ENCODE measurements at places on chromosomes 12 and 14.

DNA sequence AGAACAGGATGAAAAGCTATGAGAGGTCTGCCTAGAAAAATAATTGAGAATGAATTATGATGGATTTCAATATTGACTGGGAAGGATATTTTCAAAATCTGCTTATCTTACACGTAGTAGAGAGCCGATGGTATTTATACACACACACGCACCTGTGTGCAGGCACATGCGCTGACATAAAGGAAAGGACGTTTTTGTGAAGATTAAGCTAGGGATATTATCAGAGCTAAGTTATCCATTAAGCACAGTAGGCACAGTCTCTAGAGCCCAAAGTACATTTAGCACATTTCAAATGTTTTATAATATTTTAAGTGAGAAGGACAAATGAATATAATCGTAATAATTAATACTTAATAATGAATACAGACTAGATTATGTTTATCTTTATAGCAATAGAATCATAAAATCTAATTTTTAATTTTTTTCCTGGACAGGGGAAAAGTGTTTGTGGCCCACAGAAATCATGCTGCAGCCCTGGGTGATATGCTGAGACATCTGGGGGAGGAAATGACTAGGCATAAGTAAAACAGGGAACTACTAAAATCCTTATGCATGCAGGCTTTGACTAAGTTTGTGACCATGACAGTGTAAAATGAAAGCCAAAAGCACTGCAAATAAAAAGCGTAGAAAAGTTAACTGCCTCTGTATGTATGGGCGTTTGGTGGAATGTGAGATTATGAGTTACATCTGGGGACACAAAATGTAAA is 146.1 kb downstream of the KITLG start:
- peak; percentile 46 for DNase-seq

GRCh38 chr14:55416866-55417265 is 5.2 kb upstream of the ATG14 start:
- DNase-seq: no peak

GRCh38 chr12:111664961-111665865 is 20.5 kb downstream of the BRAP start:
- DNase-seq: no peak

- DNase-seq: no peak
Measured at GRCh38 chr12:67091678-67092077, 177.5 kb upstream of the CAND1 start.

- no peak for DNase-seq
Measured at GRCh38 chr12:111408116-111408440, 2.4 kb downstream of the SH2B3 start.

DNA sequence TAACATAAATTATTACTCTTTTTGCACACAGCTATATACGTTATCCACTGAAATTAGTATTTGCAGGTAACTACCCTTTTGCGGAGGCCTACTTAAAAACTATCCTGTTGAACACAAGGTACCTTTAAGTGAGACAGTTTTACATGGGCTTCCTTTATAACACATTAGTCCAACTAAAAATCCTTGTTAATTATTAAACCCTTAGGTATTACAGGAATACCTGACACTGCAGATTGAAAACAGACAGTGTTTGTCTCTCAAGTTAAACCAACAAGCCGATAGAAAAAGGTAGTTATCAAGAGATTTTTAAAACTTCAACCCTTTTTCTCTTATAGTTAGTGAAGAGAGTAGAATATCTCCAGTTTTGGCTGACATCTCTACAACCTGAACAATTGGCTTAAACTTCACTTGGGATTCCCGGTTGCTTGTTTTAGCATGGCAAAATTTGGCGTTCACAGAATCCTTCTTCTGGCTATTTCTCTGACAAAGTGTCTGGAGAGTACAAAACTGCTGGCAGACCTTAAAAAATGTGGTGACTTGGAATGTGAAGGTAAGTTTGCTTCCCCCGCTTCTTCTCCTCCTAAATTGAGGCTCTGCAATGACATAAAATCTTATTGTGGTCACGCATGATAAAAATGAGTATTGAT is at the start of gene MIA2:
Gene MIA2, plus strand, starts transcription at position 236 of the 647 bp plus-strand sequence. Its CDS starts 200 bp downstream, at position 436.
- DNase-seq: no peak

- no peak for DNase-seq
Measured at GRCh38 chr14:93932642-93933041, 5.5 kb downstream of the FAM181A start.

- no peak for DNase-seq
Measured at GRCh38 chr12:45216983-45217485, 1.1 kb downstream of the ANO6 start.

GRCh38 chr12:12804432-12804886 is 8.7 kb upstream of the DDX47 start:
- DNase-seq: peak; percentile 87

DNA sequence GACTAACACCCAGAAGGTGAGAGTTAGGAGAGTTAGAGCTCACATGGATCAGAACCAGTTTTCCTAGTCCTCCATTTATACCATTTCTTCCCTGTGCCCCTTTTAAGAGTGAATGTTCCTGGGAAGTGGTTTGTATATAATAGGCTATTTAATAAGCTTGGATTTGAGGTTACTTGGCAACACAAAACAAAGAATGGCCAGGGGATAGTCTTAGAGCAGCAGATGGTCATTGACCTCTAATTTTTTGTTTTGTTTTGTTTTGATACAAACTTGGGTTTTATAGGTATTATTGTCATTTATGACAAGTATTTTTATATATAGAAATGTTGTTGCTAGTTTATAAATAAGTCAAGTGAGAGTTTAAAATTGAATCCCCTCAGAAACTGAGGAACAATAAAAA is 35.8 kb downstream of the VEZT start:
- DNase-seq: no peak

- DNase-seq: peak; percentile 93
Measured at GRCh38 chr14:71725922-71726579, 206.2 kb upstream of the RGS6 start.

DNA sequence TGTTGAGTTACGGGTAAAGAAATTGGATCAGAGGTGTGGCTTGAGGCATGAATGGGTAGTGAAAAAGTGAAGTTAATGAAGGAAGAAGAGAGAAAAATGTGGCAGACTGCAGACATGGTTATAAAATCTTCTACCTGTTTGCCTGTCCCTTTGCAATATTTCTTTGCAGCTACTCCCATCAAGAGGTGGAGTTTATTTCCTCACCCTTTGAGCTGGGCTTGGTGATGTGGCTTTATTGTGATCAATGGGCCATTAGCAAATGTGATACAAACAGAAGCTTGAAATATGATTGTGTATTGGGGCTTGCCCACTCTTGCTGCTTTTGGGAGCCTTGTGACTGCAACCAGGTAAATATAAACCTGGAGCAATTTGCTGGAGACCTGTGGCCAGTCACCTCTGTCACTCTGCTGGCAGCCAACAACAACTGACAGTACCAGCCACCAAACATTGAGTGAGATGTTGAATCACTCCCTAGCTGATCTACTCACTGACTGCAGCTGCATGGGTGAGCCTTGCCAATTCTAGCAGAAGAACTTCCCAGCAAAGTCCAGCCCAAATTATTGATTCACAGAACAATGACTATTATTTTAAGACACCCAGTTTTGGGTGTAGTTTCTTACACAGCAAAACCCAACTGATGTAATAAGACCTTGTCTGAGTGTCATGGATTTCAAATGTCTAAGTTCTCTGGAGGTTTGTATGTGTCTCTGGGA is 151.0 kb upstream of the ATP2B1 start:
- no peak for DNase-seq

DNA sequence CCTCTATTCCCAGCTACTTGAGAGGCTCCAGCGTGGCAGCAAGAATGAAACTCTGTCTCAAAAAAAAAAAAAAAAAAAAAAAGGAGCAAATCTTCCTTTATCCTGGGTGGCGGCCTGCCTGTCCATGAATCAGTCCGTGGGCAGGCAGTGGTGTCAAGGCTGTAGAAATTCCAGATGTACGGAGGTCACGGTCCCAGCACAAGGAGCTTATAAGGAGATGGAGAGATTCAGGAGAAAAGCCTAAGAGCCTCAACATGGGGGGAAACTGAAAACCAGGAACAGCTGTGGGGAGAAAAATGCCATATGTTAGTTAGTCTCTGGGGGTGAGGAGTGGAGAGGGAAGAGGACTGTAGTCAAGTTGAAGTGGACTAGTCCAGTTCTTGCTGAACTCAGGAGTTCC is 130.5 kb upstream of the CRY1 start:
- peak; percentile 80 for DNase-seq

GRCh38 chr14:75875958-75876357 is 105.8 kb downstream of the TGFB3 start:
- DNase-seq: no peak

GRCh38 chr14:51318813-51319597 is 79.0 kb downstream of the TMX1 start:
- no peak for DNase-seq

DNA sequence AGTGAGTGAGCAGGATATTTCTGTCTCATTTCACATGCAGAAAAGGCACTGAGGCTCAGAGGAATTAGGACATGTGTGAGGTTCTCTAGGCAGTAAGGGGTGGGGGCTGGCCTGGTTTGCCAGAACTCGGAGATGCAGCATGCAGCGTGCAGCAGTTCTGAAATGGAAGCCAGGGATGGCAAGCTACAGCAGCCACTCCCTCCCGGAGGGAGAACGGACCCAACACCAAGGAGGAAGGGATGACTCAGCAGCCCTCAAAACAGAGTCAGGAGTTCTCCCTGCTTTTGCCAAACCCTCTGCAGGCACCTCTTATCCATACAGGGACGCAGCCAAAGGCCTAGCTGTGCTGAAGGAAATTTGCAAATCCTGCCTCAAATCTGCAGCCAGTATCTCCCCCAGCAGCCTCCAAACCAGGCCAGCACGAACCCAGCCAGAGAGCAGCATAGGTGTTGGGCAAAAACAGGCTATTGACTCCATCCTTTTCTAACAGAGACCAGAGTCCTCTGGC is 10.3 kb upstream of the SERPINA3 start:
- peak; percentile 92 for DNase-seq

DNA sequence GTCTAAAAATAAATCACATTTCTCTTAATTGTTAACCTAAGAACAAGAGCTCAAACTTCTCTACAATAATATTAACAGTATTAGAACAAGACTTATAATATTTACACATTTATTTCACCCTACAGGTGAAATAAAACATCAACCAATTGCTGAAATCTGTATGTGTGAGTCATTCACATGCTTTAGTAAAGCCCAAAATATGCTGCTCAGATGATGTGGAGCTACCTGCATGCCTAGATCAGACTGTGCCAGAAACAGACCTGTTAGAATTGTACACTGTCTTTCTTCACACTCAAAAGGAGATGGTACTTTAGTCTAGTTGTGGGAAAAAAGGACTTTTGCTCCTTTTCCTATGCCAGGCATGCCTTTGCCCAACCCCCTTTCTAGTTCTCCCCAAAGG is 54.7 kb downstream of the RPS6KA5 start:
- DNase-seq: no peak

DNA sequence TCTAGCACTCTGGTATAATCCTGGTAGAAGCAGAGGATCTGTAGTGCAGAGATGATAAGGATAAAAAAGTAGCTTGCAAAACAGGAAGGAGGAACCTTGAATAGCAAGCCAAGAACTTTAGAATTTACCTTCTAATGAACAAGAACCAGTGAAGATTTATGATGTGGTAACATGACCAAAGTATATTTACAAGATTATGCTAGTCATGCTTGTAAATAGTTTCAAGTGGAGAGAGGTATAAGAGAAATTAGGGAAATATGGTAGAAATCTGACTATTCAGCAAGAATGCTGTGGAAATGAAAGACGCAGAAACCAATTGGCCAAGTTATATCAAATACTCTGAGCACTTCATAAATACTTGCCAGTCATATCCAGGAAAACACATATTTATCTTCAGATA is 47.8 kb downstream of the ERGIC2 start:
- DNase-seq: no peak

GRCh38 chr14:39322807-39323206 is 89.1 kb downstream of the MIA2 start:
- peak; percentile 10 for DNase-seq

DNA sequence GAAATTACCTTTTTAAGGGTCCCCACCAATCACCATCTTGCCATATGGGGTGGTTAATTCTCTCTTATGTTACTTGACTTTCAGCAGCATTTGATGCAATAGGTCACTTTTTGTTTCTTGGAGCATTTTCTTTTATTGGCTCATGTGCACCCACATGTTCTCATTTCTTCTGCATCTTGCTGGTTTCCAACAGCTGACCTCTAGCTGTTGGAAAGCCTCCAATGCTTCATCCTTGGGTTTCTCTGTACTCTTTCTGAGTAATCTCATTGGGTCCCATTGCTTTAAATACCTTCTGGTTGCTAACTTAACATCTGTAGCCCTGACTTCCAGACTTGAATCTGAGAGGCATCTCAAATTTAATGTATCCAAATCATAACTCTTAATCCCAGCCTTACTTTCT is 116.8 kb downstream of the CRADD start:
- DNase-seq: peak; percentile 84

DNA sequence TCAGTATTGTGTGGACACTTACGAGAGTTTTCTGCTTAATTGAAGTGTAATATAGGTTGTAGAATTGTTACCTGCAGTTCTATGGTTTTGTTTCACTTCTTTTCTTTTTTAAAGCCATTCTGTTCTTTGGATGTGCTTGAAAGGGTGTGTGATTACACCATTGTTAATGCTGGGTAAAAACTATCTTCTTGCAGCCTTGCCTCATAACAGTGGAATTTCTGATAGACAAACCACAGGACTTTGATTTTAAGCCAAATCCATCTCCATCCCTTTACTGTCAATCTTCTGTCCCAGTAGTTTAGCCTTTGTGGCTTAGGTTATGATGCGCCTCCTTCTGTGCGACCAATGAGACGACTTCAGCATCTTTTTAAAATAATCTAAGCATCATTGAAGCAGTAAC is 182.3 kb downstream of the PELI2 start:
- DNase-seq: peak; percentile 90

DNA sequence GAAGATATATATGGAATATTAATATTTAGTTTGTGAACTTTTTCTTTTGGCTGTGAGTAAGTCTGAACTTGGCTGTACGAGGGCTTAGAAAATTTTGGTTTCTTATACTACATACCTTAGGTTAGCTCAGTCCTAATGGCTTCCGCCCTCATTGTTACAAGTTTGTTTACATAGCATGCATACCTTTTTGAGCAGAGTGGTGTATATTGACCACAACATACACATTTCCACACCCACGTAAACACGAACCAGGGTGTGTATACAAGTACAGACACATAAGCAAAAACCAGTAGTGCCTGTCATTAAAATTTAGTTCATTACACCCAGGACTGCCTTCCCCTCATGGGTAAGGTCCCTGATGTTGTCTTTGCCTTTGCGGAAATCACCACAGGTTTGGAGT is 230.2 kb upstream of the RGS6 start:
- DNase-seq: no peak

Data from fibroblast of upper back skin (primary cell).